Thyroid gland (tissue), 4 donors: ENCODE measurements at places on chromosomes 1 and 21. TPM values are rescaled to one million over a fixed set of nuclear protein-coding genes. Genes with fewer than 3 reads are reported as not detected.

DNA sequence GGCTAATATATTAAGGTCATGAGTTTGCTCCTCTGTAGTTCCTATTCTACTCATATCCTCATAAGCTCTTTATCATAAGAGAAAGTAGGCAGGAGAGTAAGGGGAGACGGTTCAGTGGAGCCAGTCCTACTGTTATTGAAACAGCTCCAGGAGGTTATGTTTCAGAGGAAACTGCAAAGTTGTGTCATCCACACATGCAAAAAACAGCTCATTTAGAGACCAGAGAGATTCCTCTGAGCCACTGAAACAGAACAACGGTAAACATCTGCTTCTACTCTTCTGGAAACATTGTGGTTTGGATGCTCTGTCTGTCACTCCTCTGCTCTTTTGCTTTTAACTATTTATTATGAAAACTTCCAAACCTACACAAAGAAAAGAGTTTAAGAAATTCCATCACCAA, 66.3 kb upstream of the PPP2R5A start:
- DNase-seq, result no peak

DNA sequence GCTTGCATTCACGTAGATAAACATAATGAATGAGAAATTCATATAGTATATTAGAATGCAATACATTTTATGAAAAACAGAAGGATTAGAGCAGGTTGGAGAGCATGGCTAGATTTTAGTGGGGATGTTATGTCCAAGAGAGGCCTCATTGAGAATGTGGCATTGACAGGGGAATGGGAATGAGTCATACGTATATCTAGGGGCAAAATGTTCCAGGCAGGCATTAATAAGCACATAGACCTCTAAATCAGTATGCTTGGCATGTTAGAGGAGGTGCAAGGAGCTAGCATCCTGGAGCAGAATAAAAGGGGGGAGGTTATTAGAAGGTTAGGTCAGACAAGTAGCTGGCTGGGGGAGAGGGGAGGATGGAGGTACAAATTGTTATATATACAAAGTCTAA, 93.0 kb downstream of the USH2A start:
- no peak for DNase-seq

The POTED gene
- not detected for total RNA-seq

GRCh38 chr1:1833916-1834325, 55.7 kb upstream of the NADK start:
- DNase-seq, result peak; percentile 59

The HORMAD1 gene
- 0.93 TPM for total RNA-seq

The CLDN19 gene
- total RNA-seq, result not detected

The SPATC1L gene
- total RNA-seq, result 6.6 TPM
